Muscle of back (tissue), 13 donors: ENCODE measurements at places on chromosomes 4 and X.

- DNase-seq = no peak
These were observed 734.2 kb downstream of the RAPGEF2 start for GRCh38 chr4:159837071-159837470.

- no peak for DNase-seq
These were observed 110.1 kb downstream of the LARP7 start for GRCh38 chr4:112747036-112747435.

DNA sequence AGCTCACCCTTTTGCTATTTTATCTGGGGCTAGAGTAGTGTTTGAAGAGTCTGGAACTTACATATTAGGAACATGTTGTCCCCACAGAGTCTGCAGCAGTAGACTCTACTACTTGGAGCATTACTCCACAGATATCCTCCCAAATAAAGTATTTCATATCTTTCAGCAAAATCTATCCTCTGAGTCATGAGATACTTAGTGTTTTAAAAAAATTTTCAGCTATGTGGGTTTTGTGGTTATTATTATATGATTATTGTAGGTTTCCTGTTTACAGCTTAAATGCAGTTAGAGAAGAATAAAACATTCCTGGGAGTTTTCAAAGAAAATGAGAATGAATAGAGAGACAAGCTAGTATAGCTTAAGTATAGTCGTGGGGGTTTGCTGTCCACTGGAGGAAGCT, 30.9 kb downstream of the PAGE2 start:
- DNase-seq = no peak

DNA sequence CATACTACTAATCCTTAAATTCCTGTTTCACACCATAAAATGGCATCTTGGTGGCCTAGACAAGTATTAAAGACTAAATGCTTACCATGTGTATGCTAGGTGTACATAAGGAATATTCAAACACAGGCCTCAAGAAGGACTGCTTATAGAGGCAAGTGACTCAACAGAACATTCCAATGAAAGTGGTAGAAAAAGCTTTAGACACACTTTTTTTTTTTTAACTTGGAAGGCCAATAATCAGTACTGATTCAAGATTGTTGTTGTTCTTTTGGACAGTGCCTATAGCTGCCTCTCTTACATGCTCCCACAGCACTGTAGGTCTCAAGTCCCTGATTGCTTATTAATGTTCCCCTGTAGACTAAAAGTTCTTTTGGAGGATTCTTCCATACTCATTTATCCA, 77.6 kb downstream of the FBXL5 start:
- DNase-seq = peak; percentile 16

DNA sequence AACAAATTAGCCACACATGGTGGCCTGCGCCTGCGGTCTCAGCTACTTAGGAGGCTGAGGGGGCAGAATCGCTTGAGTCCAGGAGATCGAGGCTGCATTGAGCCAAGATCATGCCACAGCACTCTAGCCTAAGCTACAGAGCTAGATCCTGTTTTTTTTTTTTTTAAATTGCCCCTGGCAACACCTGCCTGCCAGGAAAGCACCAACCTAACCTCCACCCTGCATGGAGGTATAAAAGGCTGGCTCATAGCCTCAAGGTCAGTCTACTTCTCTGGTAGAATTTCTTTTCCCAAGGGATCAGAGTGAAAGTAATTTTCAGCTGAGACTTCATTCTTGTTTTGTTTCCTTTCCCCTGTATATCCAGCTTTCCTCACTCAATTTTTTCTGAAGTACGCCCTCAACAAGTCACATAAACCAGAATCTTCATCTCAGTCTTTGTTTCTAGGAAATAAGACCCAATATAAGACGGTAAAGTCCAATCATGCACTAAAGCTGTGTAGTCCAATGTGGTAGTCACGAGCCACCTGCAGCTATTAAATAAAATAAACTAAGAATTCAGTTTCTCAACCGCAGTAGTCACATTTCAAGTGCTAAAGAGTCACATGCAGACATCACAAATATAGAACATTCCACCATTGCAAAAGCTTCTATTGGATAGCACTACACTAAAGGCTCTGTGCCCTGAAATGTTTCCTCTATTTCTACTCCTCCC, 113.3 kb downstream of the HPGD start:
- DNase-seq = no peak

- DNase-seq = no peak
These were observed 190.4 kb downstream of the ARAP2 start for GRCh38 chr4:36053930-36054329.

DNA sequence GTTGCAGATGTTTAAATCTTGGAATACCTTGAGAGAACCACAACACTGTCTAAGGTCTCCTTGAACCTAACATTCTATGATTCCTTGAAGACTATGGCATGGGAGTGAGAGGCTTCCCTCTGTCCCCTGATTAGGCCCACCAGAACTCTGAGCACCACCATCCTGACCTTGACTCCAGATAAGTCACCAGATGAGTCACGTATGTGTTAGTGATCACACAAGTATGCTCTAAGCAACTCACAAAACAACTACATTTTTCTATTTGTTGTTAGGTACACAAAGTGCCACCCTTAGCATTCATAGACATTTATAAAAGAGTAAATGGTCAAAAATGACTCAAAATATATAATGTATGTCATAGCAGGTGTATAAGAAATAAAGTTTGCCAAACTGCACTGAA, 252.9 kb upstream of the CXXC4 start:
- no peak for DNase-seq

DNA sequence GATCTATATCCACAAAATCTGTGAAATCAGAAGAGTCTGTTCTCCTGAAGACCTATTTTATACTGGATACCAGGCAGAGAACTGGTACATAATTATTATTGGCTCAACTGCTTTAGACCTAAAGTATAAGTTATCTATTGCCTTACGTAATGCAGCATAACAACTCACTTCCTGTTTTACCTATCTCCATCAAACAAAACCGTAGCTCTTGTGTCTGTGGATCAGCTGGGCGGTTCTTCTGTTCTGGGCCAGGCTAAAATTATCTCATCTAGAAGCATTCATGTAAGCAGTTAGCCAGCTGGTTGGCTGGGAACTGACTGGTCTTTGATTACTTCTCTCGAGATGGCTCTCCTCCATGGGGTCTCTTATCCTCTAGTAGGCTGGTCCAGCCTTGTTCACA, 57.8 kb downstream of the PPP1R2C start:
- no peak for DNase-seq
